ENCODE measurements at places on chromosomes 16 and 17.

GRCh38 chr16:26762594-26762993 is 304.1 kb upstream of the C16orf82 start:
- no peak for DNase-seq

DNA sequence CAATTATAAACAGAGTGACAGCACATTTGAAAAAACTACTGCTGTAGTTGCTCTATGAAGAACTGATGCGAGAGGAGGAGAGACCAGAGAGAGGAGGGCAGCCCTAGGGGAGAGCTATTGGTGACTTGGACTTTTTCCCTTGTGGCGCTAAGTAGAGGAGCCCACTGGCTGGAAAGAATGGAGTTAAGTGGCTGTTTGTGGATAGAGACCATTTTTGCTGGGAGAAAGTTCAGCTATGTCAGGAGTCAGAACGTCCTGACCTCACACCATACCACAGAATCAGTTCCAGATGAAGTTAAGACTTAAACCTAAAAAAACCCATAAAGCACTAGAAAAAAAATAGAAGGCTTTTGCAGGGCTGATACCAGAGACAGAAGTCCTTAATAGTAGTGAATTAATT is 2.0 kb downstream of the POLR2A start:
- no peak for DNase-seq

DNA sequence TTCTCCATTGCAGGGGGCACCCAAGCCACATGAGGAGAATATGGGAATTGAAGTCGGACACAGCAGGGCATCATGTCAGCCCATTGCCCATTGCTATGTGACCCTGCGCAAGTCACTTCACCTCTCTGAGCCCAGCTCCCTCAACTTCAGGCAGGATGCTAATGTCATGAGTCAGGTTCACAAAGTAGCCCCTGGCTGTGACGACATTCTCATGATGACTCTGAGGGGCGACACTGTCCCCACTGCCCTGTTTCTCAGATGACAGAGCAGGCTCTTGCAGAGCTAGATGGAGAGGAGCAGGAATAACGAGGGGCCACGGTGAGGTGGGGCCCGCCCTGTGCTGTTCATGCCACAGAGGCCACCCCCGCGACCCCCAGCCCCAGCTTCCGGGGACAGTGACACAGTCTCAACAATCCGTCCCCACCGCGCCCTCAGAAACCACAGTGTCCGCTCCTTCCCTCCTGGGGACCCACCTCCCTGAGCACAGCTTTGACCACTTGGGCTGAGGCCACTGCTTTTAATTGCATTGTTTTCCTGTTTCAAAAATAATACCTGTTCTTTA is 13.2 kb upstream of the ZNF469 start:
- DNase-seq: no peak

- DNase-seq: no peak
Observed at GRCh38 chr16:87483481-87483880, 9.3 kb downstream of the ZCCHC14 start.

- no peak for DNase-seq
Observed at GRCh38 chr17:65679165-65679845, 117.9 kb upstream of the AXIN2 start.

GRCh38 chr17:32719689-32720088 is 157.2 kb downstream of the MYO1D start:
- no peak for DNase-seq

DNA sequence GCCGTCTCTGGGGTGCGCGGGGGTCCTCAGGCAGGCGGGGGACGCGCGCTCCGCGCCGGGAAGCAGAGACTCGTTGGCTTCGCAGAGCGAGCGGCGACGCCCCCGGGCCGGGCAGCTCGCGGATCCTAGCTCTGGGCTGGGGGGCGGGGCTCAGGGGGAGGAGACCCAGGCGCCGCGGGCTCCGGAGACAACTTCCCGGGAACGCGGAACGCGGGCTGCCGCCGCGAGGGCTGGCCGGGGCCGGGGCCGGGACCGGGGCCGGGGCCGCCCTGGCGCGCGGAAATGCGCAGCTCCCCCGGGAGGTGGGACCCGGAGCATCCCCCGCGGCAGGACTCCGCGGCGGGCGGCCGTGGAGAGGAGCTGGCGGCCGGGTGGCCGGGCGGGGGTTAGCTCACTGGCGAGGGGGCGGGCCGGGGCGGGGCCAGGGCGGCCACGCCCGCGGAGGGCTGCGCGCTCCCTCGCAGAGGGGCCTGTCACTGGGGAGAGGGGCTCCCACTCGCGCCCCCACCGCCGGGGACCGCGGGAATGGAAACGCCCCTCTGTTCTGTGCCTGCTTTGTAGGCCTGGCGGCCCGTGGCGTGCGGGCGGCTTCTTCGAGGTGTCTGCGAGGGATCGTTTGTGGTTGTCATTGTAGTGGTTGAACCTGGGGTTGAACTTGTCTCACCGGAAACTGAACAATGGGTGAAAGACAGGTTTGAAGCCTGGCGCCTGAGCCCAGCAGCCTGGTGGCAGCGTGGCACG is at the start of gene GAS7:
Gene GAS7, minus strand, starts transcription at position 98 of the 741 bp plus-strand sequence.
- DNase-seq: no peak

DNA sequence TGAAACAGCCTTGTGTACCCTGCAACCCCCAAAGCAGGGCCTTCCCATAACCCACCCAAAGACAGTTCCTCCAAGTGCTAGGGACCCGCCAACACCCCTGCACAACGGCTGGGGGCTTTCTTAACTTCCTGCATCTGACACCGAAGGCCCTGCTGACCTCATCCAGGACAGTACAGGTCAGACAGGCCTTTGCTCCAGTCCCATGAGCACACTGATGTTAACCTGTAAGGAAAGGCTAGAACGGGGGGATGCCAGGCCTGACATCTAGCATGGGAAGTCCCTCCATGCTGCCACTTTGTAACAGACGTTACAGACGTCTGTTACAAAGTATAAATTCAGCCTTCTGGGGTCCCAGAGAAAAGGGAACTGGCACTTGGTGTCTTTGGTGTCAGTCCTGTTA is 369.1 kb downstream of the CPPED1 start:
- DNase-seq: no peak

- no peak for DNase-seq
Observed at GRCh38 chr17:29162082-29162908, 17.9 kb downstream of the MYO18A start.

- DNase-seq: no peak
Observed at GRCh38 chr16:61295311-61295710, 740.9 kb downstream of the CDH8 start.

DNA sequence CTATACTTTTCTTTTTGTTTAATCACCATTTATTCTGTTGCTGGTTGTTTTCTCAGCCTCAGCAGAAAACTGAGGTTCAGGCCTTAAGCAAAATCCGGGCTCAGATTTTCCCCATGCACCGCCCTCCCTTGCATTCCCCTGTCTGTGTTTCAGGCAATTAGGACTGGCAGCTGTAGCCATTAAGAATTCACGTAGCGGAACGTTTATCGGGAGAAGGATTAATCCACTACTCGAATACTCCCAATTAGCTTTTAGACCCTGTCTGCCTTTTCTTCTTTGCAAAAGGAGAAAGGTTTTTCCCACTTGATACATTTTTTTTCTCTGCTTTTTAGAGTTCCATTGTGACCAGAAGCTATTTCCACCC is 173.1 kb downstream of the RPTOR start:
- peak; percentile 65 for DNase-seq

DNA sequence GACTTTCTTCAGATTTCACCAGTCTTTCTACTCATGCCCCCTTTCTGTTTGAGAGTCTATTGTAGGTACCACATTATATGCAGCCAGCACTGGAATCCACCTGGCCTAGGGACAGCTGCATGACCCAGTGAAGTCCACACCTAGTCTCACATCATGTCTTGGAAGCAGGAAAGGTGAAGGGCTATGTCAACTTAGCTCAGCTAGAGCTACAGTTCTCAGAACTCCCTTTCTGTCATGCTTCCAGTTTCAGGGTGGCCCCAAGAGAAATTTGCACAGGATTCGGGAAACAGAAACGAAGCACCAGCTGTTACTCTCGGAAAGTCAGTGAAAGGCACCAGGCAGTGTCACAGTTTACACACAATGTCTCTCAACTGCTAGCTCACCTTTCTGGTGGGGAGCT is 51.6 kb upstream of the NLRP1 start:
- no peak for DNase-seq

DNA sequence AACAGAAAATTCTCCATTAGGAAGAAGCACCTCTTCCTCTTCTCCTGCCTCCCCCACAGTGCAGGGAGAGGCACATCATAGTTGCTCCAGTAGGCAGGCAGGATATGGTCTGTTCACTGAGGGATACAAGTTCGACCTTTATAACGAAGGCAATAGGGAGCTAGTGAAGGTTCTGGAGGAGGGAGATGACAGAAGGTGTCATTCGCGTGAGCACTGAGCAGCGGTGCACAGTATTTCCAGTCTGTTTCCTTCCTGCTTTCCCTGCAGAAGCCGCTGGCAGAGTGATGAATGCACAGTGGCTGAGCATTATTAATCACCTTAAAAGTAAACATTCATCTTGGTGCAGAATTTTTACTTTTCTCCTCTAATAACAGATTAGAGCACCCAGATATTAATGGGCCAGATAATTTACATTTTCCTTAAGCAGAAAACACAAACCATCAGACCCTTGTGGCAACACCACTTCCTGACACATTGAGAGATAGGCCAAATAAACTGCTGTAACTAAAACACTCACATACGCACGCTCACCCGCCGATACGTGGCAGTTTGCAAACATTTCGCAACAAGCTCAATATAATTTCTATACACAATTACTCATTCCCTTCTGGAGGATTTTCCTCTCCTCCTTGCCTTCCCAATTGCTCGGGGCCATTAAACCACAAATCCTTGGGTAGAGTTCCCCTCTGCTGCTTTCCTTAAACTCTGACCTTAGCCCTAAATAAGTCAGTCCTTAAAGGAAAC is 69.5 kb downstream of the AIPL1 start:
- DNase-seq: no peak

- DNase-seq: no peak
Observed at GRCh38 chr17:491086-492021, 138.7 kb upstream of the RPH3AL start.

- no peak for DNase-seq
Observed at GRCh38 chr17:57758654-57759053, 13.6 kb upstream of the CCDC182 start.

DNA sequence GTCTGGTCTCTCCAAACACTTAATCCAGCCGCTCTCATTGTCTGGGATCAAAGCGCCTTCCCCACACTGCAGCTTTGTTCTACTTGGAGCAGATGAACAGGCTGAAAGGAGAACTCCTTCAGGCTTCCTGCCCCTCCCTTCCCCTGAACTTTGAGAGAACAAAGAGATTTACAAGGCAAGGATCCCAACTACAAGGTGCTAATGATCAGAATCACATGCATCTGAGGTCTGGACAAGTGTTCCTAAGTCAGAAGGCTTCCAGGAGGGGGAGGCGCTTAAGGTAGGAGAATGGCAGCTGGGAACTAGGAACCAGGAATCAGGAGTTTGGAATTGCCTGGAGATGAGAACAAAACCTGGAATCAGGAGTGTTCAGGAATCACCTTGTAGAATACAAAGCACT is 606.3 kb upstream of the CDH11 start:
- no peak for DNase-seq

DNA sequence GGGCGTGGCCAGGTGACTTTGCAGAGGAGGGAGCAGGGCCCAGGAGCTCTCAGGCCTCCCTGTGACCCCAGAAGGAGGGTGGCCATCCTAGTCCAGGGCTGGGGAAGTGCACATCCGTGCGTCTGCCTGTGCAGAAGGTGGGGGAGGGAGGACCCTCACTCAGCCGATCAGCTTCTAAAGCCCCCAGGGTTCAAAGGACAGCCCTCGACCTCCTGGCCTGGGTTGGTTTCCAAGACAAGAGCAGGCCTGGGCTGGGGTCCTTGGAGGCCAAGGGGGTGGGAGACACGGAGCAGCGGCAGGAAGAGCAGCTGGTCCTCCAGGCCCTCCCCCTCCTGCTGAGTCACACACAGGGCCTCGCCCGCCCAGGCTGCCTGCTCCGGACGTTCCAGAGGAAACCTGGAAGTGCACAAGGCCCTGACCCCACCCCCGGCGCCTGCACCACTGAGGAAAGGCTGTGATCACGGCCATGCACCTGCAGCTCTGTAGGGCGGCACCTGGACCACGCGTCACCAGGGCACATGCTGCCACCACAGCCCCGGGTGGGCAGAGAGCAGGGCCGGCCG is 67.1 kb upstream of the ZNF469 start:
- no peak for DNase-seq

GRCh38 chr17:75815399-75815798 is 28.8 kb downstream of the UNC13D start:
- no peak for DNase-seq

DNA sequence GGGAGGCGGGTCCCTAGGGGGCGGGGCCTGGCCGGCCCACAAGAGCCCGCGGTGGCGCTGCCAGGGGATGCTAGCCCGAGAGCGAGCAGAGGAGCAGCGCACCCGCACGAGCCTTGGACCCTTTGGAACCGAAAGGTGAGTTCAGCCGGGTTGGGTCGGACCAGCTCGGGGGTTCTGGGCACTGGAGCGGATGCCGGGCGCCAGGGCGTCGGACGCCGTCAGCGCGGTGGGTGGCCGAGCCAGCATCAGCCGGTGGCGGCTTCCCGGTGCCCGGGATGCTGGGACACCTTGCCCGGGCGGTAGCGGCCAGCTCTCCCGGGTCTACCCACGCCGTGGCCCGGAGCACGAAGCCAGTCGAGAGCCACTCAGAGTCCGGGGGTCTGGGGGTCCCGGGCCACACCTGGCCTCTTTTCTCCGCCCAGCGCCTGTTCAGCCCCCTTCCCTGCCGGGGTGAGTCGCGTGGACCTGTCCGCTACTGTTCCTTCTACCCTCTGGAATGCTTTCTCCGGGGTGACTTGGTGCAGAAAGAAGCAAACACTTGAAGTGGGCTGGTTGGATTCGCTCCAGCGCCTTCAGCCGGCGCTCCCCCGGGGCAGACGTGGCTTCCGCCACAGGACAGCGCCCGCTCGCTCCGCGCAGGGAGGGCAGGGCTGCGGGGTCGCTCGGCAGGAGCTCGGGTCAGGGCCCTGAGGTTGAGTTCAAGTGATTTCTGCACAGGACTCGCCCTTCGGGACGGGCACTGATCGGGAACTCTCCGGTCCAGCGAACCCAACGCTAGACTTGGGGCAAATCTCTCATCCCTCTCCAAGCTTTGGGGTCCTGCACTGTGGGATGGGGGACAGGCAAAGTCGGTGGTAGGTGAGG is at the start of gene SCNN1G:
Gene SCNN1G, plus strand, starts transcription at position 67 of the 864 bp plus-strand sequence. CDS start 3,527 bp downstream, outside the sequence.
- peak; percentile 46 for DNase-seq

GRCh38 chr16:17512636-17513220 is 42.0 kb upstream of the XYLT1 start:
- no peak for DNase-seq

All from NCI-H510A treated with DMSO at 0.1 percent for 48 hours (cell line).